ENCODE measurements at places on chromosomes 5 and 9.

GRCh38 chr5:22850981-22851380, 2.2 kb downstream of the CDH12 start:
- no peak for DNase-seq

- no peak for DNase-seq
Measured at GRCh38 chr9:71079451-71079850, 42.0 kb downstream of the TRPM3 start.

DNA sequence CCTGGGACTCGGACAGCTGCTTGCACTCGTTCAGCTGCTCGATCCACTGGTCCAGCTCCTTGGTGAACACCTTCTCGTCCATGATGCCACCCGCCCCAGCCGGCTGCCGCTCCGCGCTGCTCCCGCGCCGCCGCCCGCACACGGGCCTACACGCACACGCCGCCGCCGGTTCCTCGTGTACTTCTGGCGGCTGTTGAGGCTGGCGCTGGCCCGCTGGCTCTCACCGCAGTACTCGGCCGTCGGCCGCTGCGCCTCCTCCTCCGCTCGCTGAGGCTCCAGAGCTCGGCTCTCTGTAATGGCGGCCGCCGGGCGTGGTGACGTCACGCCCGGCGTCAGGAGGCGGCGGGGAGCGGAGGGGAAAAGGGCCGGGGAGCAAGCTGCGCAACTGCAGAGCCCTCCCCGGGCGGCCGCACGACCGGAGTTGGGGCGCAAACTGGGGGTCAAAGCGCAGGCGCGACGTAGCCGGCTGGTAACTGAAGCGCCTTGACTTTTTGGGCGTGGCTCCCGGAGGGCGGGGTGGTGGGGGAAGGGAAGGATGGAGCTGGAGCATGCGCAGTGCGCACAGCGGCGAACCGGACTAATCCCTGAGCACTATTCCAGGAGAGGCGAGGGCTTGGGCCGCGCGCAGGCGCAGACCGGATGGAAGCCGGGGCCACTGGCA, at the start of gene PPP2CA:
Gene PPP2CA, minus strand, starts transcription at position 294 of the 661 bp plus-strand sequence. Its CDS starts 212 bp downstream, at position 82.
- peak; percentile 100 for DNase-seq

- no peak for DNase-seq
Measured at GRCh38 chr9:134062461-134063087, 5.3 kb downstream of the BRD3 start.

- DNase-seq = no peak
Measured at GRCh38 chr5:38515646-38516045, 40.8 kb downstream of the LIFR start.

- DNase-seq = no peak
Measured at GRCh38 chr5:65067147-65067506, 298.4 kb downstream of the CWC27 start.

- no peak for DNase-seq
Measured at GRCh38 chr9:115650768-115651167, 502.8 kb upstream of the PAPPA start.

DNA sequence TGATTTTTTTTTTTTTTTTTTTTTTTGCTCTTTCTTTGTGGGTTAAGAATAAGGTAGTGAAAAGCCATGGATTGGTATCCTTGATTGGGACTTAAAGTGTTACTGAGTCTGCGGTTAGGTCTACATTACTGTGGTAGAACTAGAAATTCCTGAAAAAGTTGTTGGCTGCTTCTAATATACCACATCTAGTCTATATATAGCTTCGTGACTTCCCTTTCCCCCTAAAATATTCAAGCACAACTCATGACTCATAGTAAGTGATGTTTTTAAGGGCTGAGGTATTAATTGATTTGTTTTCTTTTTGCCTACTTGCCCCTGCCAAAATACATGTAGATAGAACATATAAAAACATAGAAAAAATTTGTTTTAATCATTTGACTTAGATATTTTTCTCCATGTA, 247.6 kb downstream of the TMEM232 start:
- DNase-seq = no peak

DNA sequence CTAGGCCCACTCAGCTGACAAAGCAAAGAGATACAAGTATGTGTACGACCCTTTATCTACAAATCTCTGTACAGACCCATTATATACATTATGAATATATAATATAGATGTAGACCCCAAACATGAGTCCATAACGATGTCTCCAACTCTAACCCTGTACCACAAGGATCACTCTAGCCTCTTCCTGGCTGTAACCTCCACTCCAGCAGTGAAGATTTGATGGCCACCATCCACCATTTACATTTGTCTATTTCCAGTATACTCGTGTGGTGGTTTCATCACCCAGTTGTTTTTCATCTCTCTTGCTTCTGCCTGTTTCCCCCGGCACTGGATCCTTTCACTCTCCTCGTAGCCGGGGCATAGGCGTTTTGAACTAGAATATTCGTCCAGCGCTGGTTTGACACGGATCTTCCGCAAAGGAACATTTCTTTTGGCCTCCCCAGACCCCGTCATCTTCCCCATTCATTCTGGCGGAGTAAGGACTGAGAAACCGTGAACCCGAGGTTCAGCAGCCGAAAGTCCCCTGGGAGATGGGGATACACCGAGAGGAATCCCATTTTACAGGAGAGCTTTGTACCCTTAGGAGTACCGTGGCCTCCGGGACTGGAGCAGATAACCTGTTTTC, 828 bp upstream of the TRIO start:
- no peak for DNase-seq

DNA sequence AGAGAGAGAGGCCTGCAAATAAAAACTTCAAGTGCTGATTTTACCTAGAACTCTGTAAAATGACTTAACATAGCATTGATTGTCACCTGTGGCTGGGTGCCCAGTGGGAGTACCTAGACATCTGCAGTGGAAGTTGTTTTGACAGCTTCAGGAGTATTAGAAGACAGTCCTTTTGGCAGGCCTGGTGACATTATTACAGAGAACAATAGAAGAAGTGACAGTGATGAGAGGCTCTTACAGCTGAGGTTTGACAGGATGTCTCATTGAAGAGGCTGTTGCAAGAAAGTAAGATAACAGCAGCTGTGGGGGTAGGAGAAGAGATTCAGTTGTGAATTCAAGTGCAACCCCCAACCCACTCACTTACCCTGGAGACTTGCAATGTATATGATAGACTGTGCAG, 27.9 kb upstream of the MUSK start:
- no peak for DNase-seq

GRCh38 chr9:127087411-127087810, 35.0 kb downstream of the ANGPTL2 start:
- peak; percentile 28 for DNase-seq
